Bronchial epithelial cell (primary cell): ENCODE measurements at places on chromosomes 2 and 18. TPM values are rescaled to one million over a fixed set of nuclear protein-coding genes. Genes with fewer than 3 reads are reported as not detected.

ABCG8 gene
- under 0.01 TPM in 1 of 2 replicates, not detected in the other for total RNA-seq

GRCh38 chr2:232539298-232540231 lies at the start of gene CHRNG:
Gene CHRNG, plus strand, starts transcription at chr2:232539692. Its CDS starts 56 bp downstream, at chr2:232539748.
- no peak for DNase-seq

COQ10B gene
- 33.7 and 35.5 TPM in 2 replicates for total RNA-seq

DNA sequence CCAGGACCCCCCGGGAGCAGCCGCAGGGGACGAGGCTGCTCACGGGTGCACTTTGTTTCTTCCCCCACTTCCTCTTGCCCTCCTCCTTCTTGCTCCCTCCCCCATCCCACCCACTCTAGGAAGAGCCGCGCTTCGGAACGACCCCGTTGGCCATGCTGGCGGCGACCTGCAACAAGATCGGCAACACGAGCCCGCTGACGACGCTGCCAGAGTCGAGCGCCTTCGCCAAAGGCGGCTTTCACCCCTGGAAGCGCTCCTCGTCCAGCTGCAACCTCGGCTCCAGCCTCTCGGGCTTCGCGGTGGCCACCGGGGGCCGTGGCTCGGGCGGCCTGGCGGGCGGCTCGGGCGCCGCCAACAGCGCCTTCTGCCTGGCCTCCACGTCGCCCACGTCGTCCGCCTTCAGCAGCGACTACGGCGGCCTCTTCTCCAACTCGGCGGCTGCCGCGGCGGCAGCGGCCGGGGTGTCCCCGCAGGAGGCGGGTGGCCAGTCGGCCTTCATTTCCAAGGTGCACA lies 1.3 kb downstream of the SP9 start:
- DNase-seq: no peak

SMCHD1 gene
- total RNA-seq: 42.1 and 45.3 TPM in 2 replicates

DNA sequence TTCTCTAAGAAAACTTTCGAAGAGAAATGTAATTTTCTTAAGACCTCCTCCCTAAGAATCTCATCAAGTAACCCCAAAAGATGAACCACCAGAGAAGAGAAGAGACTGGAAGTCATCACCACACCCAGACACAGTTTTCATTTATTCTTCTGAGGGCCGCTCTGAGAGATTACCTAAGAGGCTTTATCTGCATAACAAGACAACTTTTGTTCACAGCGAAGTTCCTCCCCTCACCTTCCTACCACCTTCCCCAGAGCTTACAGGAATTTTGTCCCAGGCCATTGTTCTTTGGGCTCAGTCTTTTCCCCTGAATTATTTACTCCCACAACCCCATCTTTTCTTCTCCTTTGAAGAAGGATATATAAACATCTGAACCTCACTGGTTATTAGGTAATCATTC lies 92.8 kb downstream of the AKAIN1 start:
- no peak for DNase-seq

GRCh38 chr2:226600184-226600583 lies 199.4 kb downstream of the IRS1 start:
- no peak for DNase-seq

DNA sequence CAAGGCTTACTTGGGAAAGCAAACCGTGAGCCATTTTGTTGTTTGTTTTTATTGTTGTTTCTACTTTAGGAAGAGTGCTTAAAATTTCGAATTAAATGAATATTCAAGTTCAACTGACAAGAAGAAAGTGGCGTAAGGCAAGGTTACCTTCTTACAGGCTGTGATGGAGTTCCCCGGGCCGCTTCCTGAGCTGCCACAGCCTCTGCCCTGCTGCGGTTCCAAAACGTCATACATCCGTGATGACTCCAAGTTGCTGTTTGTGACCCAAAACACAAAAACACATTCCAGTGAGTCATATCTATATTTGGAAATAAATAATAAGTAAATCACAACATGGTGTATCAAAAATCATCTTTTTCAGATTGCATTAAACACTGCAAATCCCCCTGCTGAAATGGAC lies 49.7 kb downstream of the SPHKAP start:
- no peak for DNase-seq

- peak; percentile 97 for DNase-seq
Observed at GRCh38 chr18:76573325-76574025, 78.4 kb upstream of the ZNF516 start.

DNA sequence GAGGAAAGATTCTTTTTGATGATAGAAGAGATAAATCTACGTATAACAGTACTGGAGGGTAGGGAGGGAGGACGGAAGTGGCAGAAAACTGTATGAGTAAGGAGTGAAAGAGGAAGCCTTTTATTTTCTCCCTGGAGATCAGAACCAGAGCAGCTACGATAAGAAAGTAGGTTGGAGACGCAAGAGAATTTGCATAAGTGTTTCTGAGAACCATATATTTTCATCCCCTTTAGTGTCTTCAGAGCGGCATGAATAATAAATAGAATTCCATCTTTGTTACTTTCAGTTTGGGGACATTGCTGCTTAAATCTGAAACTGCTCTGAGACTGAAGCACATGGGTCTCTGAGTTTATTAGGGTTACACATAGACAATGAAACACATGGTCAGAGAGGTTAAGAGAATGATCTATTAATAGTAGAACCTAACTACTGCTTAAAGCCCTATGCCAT lies 230.2 kb upstream of the TNP1 start:
- no peak for DNase-seq

MEP1B gene
- not detected in 2 replicates for total RNA-seq

DNA sequence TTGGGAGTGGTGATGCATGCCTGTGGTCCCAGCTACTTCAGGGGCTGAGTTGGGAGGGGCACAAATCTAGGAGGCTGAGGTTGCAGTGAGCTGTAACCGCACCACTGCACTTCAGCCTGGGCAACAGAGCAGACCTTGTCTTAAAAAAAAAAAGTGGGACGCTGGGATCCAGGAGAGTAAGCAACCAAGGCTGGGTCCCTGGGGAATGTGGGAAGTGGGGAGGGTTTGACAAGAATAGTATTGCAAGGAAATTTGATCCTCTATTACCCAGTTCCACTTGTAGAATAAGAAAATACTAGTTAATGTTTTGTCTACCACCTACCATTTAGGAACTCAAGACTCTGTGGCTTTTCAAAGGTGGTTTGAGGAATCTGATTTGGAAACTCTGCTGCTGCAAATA lies 21.1 kb upstream of the DYTN start:
- no peak for DNase-seq

IL36B gene
- 0.13 TPM in 1 of 2 replicates, not detected in the other for total RNA-seq

DNA sequence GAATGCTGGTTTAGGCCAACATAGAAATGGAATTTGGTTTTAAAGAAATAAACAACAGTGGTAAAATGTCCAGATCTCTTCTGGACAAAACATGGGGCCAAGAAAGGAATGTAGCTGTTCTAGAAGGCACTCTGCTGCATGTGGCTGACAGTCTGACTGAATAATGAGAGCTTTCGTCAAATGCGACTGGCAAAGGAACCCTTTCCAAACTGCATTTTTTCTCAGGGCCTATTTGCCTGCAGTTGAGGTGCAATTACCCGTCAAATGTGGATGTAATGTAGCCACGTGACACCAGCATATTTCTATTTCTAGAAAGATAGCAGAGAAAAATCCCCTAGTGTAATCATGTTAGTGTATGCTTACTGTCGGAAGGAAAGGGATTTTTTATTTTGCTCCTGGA lies 741.2 kb downstream of the NRXN1 start:
- DNase-seq: no peak

DNA sequence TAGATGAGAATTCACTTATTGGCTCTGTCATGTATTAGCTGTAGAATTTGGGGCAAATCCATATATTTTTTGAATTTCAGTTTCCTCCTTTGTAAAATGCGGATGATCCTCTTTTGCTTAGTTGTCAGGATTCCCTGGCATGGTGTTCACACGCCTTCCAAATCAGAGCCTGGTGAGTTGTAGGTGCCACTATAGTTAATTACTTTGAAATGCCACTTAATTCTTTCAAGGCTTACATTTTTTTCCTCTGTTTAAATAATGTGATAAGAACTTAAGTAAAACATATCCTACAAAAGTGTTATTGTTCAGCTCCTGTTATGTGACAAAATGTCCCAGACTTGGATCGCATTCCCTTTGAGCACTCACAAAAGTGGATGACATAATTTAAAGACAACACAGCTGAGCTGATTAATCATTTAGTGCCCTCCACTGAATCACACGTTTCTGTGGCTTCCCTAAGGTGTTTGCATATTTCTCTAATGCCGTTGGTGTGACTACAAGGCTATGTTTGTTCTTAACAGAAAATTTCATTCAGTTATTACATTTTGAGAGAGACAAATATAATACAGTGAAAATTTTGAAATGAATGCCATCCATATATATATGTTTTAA lies 471.2 kb upstream of the CHST9 start:
- peak; percentile 89 for DNase-seq

DSG1 gene
- under 0.01 and 0.64 TPM in 2 replicates for total RNA-seq

APOB gene
- total RNA-seq: under 0.01 TPM in 1 of 2 replicates, not detected in the other

DNA sequence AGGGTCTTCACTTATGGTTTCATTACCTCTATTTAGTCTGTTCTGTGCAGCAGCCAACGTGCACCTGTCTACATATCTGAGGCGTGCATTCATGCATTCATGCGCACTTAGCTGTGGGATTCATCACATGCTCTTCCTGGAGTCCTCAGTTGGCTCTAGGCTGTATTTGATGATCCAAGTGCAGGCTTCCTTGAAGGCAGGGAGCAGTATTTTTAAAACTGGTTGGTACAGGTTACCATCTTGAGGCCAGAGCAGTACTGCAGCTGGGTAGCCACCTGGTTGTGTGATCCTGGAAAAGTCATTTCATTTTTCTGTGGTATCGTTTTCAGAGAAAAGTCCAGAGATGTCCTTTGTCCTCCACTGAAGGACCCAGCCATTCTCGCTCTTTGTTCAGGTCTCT lies 109.8 kb downstream of the EN1 start:
- DNase-seq: no peak

- DNase-seq: peak; percentile 26
Observed at GRCh38 chr2:165219481-165219880, 15.6 kb upstream of the SCN3A start.

DNA sequence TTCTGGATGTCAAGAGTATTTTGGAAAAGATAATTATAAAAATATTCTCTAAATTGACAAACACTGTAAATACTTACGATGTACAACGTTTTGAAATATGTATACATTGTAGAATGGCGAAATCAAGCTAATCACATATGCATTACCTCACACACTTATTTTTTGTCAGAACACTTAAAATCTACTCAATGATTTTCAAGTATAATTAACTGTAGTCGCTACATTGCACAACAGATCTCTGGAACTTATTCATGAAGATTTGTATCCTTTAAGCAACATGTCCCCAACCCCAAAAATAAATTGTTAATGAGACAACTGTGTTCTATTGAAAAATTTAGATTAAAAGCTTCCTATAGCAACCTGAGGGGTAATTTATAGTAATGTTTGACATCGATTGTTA lies 59.8 kb downstream of the C2orf74 start:
- no peak for DNase-seq

GRCh38 chr18:44516450-44516849 lies 164.2 kb upstream of the SETBP1 start:
- DNase-seq: no peak

DSG2 gene
- 91.5 and 110 TPM in 2 replicates for total RNA-seq

ALK gene
- total RNA-seq: not detected in 2 replicates

DNA sequence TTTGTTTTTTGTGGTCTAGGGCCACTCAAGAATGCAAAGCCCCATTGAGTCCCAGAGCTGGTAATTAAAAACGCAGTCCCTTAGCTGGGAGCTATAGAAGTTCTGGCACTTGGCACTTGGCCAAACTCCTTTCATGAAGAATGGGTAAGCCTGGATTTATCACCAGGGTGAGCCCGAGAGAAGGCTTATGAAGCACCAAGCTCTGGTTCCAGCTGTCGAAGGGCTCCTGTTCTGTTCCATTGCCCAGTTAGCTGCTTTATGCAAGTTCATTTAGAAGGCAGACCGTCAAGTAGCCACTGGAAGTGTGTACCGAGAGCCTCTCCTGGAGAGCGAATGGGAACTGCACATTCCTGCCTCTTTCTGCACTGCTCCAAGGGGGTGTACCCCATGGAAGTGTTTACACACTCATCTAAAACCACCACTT lies 14.2 kb downstream of the ECEL1 start:
- DNase-seq: peak; percentile 9

DNA sequence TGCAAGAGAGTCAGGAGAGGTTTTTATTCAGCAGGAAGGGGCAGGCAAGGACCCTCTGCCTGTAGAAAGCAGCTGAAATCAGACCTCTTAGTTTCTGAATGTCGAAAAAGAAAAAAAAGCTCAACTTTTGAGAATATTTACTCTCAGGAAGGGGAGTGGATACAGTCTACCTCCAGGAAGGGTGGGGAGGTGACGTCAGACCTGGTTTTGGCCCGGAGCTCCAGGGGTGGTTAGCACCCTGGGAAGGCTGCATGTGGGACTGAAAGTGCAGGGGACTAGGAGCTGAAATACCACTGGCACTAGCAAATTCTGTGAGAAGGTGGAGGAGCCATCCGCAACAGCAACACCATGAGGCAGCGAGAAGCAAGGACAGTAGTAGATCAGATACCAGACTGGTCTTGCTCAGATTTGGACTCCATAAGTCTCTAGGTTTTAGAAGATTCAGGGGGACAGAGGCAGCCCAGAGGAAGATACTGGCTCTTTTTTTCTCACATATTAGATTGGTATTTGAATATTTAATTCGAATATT lies 19.8 kb downstream of the MC2R start:
- DNase-seq: no peak

GRCh38 chr2:215744514-215744913 lies 268.8 kb downstream of the MREG start:
- DNase-seq: no peak

C1QL2 gene
- total RNA-seq: not detected in 2 replicates

DNA sequence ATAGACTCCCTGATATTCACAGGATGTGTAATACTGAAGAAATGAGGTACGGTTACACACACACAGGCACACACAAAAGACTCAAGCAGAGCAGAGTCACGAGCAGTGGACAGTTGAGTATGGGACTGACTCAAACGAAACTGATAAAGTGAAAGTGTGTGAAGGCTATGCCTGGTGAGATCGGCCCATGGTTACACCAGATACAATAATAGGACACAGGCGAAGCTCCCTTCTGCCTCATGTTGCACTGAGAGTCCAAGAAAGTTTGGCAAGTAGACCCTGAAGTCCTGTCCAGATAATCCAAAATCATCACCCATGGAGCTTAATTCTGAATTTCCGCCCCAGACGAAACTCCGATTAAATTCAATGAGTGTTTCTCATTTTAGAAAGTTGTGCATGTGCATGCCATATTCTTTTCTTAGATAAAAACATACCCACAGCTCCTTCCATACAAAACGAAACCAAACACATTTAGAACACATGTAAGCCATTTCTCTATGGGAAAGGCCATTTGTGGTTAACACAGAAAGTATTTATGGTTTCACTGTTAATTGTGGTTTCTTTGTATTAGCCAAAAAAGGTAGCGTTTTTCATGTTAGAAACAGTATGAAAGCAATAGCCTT lies 567.6 kb downstream of the PLCL1 start:
- peak; percentile 10 for DNase-seq
